Fibroblast of lung (primary cell): ENCODE measurements at places on chromosomes 7 and 10.

GRCh38 chr10:86342111-86342863 lies 24.3 kb downstream of the GRID1 start:
- no peak for DNase-seq

- DNase-seq = peak; percentile 88
These were observed 13.7 kb downstream of the RPS24 start for GRCh38 chr10:78047314-78047891.

DNA sequence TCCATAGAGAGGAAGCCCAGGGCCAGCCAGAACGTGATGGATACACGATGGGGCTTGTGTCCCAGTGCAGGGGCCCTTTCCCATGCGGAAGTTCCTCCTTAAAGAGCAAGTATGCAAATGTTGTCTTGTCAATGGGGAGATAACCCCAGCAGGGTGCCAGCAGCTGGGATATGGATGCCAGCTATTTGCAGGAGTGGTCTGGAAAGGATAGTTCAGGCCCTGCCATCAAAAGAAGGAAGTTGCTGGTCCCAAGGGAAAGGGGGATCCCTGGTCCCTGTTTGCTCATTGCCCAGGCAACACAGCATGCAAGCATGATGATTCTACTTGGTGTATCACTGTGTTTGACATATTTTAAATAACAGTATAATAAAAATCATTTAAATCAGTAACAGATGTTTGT lies 73.1 kb upstream of the HECW1 start:
- no peak for DNase-seq

DNA sequence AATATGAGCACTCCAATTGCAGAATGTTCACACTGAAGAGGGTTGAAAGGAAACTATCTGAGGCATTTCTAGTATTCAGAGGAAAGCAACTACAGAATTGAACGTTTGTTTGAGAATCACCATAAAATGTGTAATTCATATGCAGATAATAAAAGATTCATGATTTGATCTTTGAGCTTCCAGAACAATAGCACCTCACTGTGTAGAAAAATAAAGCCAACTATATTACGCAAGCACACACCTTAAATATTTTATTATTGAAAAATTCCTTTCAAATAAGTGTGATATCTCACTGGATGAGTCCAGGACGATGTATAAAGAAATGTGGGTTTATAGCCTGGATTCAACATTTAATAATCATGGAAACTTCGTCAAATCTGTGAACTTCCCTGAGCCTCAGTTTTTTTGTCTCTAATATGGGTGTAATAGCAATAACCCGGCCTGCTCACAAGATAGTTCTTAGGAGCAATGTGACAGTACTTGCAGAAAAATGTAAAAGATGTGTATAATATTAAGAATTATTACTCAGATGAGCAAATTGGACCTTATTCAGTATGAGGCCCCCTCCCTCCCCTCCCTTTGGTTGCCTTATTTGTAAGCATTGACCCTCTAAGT lies 11.5 kb upstream of the CAV2 start:
- DNase-seq = no peak

DNA sequence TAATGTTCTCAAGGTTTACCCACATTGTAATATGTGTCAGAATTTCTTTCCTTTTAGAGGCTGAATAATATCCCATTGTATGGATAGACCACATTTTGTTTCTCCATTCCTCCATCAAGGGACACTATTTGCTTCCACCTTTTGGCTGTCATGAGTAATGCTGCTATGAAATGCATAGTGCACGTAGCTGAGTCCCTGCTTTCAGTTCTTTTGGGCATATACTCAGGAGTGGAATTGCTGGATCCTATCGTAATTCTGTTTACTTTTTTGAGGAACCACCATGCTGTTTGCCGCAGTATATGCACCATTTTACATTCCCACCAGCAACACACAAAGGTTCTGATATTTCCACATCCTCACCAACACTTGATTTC lies 60.0 kb downstream of the PRF1 start:
- peak; percentile 29 for DNase-seq

DNA sequence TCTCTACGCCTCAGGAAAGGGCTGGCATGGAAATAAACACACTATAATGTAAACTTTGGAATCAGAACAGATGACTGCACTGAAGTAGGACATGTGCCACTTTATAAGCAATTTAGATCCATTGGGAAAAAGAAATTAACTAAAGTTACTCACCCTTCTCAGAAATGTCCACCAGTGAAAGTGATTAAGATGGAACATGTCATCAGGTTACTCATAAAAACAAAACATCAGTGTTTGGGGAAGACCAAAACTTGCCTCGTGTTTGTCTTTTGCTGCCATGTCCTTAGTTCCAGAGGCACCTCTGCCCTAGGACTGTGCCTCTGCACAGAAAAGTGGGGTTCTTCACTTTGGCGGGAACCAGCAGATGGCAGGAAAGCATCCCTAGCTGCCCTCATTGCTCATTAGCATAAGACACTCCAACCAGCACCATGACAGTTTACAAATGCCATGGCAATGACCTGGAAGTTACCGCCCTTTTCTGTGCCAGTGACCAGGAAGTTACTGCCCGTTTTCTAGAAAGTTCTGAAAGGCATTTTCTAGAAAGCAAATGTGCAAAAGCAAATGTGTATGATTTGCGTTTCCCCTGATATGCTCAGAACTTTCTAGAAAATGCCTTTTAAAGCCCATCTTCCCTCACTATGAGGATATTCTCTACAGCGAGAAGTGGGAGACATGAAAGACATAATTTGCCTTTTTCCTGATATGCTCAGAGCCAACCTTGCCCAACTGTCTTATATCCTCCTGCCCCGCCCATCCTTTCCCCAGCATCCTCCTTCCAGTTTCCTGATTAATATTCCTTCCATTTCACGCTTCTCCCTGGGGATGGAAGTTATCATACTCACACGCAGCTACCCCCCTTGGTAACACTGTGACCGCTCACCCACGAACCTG lies 258.2 kb downstream of the USP6NL start:
- DNase-seq = no peak

DNA sequence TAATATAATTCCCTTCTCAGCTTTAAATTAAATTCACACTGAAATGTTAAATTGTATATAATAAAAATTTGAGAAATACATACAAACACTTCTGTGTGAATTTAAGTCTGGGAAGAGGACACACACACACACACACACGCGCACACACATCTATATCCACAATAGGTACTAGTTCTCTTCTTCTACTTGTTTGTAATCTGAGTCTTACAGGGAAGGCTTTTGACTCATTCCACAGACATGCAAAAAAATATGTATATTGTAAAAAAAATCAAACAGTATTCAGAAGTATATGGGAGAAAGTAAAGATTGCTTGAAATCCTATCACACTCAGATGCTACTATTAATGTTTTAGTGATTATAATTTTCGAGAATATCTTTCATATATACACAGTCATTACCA lies 276.2 kb downstream of the MDFIC start:
- peak; percentile 41 for DNase-seq

DNA sequence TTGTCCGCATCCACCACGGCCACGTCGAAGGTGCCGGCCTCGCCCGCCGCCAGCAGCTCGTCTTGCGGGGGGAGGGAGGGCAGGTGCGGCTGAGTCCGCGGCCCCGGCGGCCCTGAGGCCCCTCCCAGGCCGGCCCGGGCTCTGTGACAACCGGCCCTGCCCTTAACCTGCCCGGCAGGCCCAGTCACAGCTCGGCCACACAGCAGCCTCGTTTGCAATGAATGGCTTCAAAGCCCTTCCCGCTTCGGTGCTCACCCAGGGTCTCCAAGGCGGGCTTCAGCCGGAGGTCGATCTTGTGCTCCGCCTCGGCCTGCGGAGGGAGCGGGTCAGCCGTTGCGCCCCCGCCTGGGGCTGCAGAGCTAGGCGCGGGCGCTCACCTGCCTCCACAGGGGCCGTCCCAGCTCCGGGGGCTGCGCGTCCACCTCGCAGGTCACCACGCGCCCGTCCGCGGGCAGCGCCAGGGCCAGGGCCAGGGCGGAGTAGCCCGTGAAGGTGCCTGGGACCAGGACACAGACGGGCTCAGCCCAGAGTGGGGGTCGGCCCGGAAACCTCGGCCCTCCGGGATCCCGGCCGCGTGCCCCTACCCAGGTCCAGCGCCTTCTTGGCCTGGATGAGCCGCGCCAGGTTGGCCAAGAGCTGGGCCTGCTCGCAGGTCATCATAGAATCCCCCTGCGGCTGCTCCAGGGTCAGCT lies 928 bp downstream of the COMTD1 start:
- DNase-seq = no peak

GRCh38 chr7:127934711-127935110 lies 96.5 kb downstream of the LRRC4 start:
- DNase-seq = no peak

GRCh38 chr7:28986765-28987110 lies 28.6 kb upstream of the TRIL start:
- peak; percentile 82 for DNase-seq

- no peak for DNase-seq
These were observed 74.9 kb downstream of the BEND7 start for GRCh38 chr10:13453896-13454295.

DNA sequence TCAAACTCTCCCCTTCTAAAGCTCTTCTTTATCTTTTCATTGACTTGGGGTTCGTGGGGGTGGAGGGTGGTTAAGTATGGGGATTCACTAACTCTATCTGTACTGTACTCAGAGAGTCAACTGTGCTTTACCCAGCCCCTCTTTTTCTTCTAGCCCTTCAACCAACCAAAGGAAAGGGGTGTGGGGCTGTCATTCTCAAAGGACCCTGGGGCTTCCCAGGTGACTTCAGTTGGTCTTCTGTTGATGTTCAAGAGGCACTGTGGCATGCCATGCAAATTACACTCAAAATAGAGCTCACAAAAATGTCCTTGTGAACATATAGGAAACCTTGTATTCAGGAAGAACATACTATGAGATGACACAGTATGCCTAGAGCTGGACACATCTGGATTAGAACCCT lies 16.9 kb upstream of the RHOBTB1 start:
- DNase-seq = no peak

DNA sequence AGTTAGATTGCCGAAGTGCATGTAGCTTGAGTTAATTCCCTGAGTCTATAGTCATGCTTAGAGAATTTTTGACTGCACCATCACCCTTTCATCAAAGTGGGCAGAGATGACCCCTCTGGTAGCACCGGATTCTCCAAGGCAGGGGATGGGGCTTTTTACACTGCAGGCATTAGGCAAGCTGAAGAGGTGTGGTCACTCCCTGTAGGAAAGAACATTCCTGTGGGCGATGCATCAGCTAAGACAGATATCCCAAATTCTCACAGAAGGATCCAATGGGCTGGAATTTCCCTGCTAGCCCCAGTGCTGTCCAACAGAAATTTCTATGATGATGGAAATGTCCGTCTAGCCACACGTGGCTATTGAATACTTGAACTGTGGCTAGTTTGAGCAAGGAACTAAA lies 118.2 kb downstream of the ADAM12 start:
- peak; percentile 100 for DNase-seq

GRCh38 chr10:3765146-3765545 lies 19.9 kb downstream of the KLF6 start:
- DNase-seq = no peak

DNA sequence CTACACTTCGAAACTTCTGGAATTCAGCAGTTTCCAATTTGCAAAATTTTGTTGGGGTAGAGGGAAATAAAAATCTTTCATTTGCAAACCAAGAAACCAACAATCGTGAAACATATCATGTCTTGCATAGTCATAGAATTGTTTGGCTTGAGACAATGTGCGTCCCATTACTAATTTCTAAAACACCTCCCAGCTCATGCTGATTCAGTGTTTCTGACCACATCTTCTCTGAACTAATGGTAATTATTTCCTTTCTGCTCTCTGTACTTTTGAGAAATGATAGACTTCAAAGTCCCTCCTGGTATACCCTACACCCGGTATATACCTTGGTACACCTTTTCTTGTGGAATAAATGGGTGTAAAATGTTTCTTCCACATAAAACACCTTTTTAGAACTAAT lies 41.8 kb upstream of the TSPAN13 start:
- peak; percentile 85 for DNase-seq

DNA sequence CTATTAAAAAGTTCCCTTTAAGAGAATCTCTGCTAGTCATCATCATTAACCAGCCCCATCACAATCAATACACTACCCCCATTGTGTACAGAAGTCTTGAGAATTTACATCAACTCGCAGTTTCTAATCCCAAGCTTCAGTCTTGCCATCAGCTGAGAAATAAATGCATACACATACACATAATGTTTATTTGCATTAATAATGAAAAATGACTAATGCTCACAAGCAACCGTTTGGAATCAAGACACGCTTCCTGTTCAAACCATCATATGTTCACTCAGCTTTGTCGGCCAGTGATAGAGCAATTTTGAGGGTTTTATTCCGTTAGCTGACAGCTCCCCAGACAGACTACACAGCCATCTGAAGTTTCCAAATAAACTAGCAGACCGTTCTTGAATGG lies 287.1 kb downstream of the SFMBT2 start:
- DNase-seq = no peak

GRCh38 chr10:96414303-96414702 lies 55.5 kb upstream of the OPALIN start:
- DNase-seq = no peak

DNA sequence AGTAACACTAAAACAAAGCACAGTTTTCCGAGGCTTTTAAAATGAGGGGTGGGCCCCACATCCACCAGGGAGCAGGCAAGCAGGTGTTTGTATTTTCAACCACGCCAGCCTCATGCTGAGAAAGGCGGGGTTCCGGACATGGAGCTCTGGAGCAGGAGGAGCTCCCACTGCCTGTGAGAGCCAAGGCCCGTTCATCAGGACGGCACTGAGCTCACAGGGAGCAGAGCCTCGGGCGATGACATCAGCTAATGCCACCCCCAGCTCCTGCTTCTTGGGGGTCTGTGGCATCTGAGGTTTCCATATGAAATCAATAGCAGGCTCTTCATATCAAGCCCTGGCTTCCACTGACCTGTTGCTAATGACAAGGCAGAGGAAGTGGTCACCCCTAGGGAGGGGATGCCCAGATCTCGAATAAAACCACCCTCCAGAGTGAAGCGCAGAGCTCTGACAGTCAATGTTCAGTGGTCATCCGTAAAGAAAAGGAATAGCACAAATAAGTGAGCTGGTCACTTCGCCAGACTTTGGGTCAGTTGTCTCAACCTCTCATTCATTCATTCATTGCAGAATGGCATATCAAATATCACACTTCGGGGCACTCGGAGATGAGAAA lies 89.1 kb downstream of the TNS3 start:
- DNase-seq = no peak

DNA sequence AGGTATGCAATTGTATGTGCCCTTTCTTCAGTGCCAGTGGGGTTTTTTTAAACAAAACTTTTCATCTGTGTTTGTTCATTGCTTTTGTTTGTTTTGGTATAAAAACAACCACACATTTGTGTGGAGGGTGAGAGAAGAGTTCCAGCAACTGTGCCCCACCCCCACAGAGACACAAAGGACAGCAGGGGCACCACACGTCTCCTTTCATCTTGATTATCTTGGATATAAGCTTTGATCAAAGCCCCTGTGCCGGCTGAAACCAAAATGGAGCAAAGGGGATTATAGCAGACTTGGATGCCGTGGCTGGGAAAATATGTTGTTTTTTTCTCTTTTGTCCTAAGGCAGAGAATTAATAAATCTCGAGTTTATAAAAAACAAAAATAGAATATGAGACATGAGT lies 111.8 kb upstream of the RSU1 start:
- DNase-seq = no peak

GRCh38 chr7:12572941-12573575 lies 2.5 kb downstream of the SCIN start:
- no peak for DNase-seq
